ENCODE measurements at places on chromosomes 2 and 18.

DNA sequence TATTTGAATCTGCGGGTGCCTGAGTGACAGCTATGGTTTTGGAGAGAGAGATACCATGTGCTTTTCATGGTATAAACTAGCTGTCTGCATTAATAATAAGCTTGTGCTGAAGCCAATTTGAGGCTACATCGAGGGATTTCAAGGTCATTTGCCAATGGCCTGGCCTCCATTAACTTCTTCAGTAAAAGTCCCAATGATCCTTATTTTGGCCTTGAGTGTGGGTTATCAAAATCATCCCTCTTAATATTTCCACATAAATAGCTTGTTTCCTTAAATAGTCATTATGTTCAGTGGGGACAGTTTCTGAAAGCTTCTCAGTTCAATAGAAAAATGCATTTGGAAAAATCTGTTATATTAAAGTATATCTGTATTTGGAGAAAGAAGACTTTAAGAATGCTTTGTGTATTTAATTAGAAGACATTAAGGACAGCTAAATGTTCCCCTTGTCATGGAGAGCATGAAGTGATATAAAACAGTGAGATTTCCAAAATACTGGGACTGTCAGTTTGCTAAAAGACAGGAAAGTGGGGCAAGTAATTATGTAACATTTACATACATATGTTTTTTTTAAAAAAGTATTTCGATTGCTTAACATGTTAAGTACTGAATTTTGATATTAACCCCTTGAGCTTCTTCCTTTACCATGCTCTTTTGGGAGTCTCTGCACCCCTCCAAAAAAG is 355.5 kb upstream of the ZEB2 start:
- no peak overlapping the region for H3K4me3 ChIP-seq
- no peak for DNase-seq

- DNase-seq: peak; percentile 20
- no peaks in the 10 kb centered on the region for H3K4me1 ChIP-seq
- no peak overlapping the region for H3K4me3 ChIP-seq
- peaks cover 4% of the 10 kb centered on the region for H3K36me3 ChIP-seq
- no peaks in the 10 kb centered on the region for H3K27me3 ChIP-seq
- no peak overlapping the region for H3K27ac ChIP-seq
Observed at GRCh38 chr18:74163019-74163660, 14.8 kb downstream of the TIMM21 start.

DNA sequence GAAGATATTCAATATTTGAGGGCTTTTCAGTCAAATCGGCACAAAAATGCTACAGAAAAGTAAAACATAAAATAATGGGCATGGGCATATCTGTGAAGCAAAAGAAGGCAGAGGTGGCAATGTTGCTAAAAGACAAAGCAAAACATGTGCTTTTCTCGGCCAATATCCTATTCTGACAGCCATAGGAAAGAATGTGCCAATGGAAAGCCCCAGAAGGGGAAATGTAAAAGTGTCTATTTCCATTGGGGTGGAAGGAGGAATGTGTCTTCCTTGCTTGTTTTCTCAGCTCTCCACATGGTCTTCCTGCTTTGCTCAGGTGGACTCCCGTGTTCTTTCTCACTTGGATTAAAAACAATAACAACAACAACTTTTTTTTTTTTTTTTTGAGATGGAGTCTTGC is 13.7 kb upstream of the PER2 start:
- H3K4me3 ChIP-seq: no peak overlapping the region
- no peaks in the 10 kb centered on the region for H3K4me1 ChIP-seq
- DNase-seq: peak; percentile 36
- H3K36me3 ChIP-seq: no peaks in the 10 kb centered on the region

DNA sequence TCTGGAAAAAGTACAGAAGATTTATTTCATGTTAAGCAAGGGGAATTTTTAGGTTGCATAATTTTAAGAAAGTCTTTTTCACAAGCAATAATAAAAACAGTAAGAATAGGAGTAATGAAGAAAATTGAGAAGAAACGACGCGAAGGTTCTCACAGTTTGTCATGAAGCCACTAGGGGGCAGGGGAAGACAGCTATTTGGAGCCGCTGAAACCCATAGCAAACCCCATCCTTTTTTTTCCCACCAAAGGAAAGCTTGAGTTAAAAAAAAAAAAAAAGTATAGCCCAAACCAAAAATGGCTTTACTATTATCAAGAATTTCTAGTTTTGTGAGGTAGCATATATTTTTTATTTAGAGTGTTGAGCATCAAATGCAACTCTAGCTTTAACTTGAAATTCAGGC is 300.9 kb downstream of the PHLPP1 start:
- H3K27me3 ChIP-seq: peaks cover 31% of the 10 kb centered on the region
- DNase-seq: peak; percentile 82
- no peaks in the 10 kb centered on the region for H3K4me1 ChIP-seq
- no peak overlapping the region for H3K27ac ChIP-seq
- no peak overlapping the region for H3K4me3 ChIP-seq

- no peak overlapping the region for H3K4me3 ChIP-seq
- DNase-seq: peak; percentile 75
- peaks cover 26% of the 10 kb centered on the region for H3K4me1 ChIP-seq
- H3K36me3 ChIP-seq: no peaks in the 10 kb centered on the region
Observed at GRCh38 chr2:58042486-58042970, 4.1 kb upstream of the VRK2 start.

DNA sequence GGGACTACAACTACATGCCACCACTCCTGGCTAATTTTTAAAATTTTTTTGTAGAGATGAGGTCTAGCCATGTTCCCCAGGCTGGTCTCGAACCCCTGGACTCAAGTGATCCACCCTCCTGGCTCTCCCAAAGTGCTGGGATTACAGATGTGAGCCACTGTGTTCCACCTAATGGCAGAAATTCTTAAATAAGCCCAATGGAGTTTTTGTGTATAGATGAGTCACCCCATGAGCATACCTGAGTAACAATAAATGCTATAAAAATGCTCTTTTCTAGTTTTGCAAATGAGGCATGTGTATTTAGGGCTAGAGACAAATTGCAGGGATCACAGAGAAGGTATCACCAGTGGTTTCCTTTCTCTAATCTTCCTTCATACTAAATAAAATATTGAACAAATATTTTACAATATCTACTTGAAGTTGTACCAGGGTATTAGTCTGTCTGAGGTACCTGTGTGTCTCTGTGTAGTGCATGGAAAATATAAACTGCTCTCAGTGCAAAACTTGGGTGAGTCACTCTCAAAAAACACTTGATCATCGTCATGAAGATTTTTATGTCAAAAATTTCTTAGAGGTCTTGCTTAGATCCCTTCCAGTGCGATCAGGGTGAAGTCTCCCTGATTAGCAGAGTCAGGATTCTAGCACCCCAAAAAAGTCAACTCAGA is 337.1 kb upstream of the MMADHC start:
- no peaks in the 10 kb centered on the region for H3K36me3 ChIP-seq
- no peaks in the 10 kb centered on the region for H3K27me3 ChIP-seq
- H3K4me1 ChIP-seq: peaks cover 14% of the 10 kb centered on the region
- no peak overlapping the region for H3K4me3 ChIP-seq
- H3K27ac ChIP-seq: peak overlapping the region; percentile 23
- DNase-seq: peak; percentile 36

GRCh38 chr2:28356095-28356911 is 36.4 kb upstream of the FOSL2 start:
- H3K27me3 ChIP-seq: no peaks in the 10 kb centered on the region
- peak; percentile 93 for DNase-seq
- peaks cover 7% of the 10 kb centered on the region for H3K4me1 ChIP-seq
- H3K27ac ChIP-seq: peak overlapping the region; percentile 43
- no peak overlapping the region for H3K4me3 ChIP-seq

GRCh38 chr2:60512641-60513040 is 40.8 kb downstream of the BCL11A start:
- no peaks in the 10 kb centered on the region for H3K36me3 ChIP-seq
- H3K27me3 ChIP-seq: no peaks in the 10 kb centered on the region
- no peak overlapping the region for H3K27ac ChIP-seq
- H3K4me1 ChIP-seq: peaks cover 29% of the 10 kb centered on the region
- DNase-seq: no peak

- no peaks in the 10 kb centered on the region for H3K36me3 ChIP-seq
- H3K4me1 ChIP-seq: no peaks in the 10 kb centered on the region
- no peak for DNase-seq
- no peaks in the 10 kb centered on the region for H3K27me3 ChIP-seq
- H3K27ac ChIP-seq: no peak overlapping the region
- no peak overlapping the region for H3K4me3 ChIP-seq
Observed at GRCh38 chr18:77360315-77361190, 110.9 kb downstream of the GALR1 start.

DNA sequence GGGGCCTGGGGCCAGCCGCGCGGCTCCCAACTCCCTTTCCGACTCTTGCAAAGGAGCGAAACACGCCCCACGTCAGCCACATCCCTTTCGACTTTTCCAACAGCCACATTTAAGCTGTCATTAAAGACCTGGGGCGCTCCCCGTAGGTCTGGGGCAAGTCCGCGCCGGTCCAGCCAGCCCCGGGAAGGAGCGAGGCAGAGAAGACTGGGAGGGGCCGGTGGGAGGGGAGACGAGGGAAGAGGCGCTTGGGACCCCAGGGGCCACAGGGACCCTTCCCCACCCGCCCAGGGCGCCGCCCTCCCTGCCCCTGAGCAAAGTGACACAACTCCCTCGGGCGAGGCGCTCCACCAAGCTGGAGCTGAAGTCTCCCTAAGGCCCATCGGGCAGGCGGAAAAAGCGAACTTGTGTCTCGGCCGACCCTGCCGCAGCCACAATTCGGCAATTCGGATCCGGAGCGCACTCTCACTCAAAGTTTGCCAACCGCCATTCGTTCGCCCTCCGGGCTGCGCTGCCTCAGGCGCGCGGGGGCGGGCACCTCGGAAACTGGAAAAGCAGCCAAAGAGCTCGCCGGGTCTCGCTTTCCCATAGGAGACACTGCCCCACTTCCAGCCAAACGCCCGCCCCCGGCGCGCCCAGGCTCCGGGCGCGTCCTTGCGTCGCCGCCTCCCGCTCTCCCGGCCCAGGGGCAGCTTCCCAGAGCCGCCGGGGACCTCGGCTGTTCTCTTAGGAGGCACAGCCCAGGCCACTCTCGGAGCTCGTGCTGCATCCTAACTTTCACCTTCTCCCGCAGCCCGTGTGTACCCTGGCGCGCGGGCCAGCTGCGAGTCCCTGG is 1.1 kb upstream of the KCTD1 start:
- H3K27ac ChIP-seq: peak overlapping the region; percentile 31
- no peaks in the 10 kb centered on the region for H3K36me3 ChIP-seq
- H3K27me3 ChIP-seq: peaks cover 22% of the 10 kb centered on the region
- H3K4me3 ChIP-seq: peak overlapping the region; percentile 92
- H3K4me1 ChIP-seq: peaks cover 15% of the 10 kb centered on the region
- peak; percentile 81 for DNase-seq

- no peaks in the 10 kb centered on the region for H3K36me3 ChIP-seq
- no peak overlapping the region for H3K4me3 ChIP-seq
- DNase-seq: no peak
Observed at GRCh38 chr2:44889096-44889495, 52.4 kb upstream of the SIX3 start.

- H3K4me3 ChIP-seq: no peak overlapping the region
- H3K4me1 ChIP-seq: peaks cover 34% of the 10 kb centered on the region
- no peaks in the 10 kb centered on the region for H3K36me3 ChIP-seq
- no peaks in the 10 kb centered on the region for H3K27me3 ChIP-seq
Observed at GRCh38 chr2:9560628-9561027, 5.0 kb upstream of the ADAM17 start.

DNA sequence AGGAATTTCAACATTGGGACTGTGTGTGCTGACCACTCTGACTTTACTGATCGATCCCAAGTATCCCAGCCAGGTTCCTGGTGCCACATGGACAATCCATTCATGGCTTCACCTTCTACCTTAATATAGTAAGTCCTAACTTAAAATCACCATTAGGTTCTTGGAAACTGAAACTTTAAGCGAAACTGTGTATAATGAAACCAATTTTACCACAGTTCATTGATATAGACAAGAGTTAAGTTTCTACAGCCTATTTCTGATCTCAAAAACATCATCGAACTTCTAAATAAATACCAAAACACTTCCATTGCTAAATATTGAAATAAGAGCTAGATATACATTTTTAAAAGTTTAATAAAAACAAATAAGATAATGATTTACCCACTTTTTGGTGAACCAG is 4.4 kb upstream of the EXOC6B start:
- peaks cover 19% of the 10 kb centered on the region for H3K27me3 ChIP-seq
- H3K4me3 ChIP-seq: no peak overlapping the region

- no peaks in the 10 kb centered on the region for H3K27me3 ChIP-seq
- peaks cover 27% of the 10 kb centered on the region for H3K4me1 ChIP-seq
- H3K27ac ChIP-seq: 0 out of 2 replicates have a peak overlapping the region, but pooled peaks have one; percentile 8
Observed at GRCh38 chr2:227655454-227655853, 11.2 kb upstream of the SCYGR5 start.

DNA sequence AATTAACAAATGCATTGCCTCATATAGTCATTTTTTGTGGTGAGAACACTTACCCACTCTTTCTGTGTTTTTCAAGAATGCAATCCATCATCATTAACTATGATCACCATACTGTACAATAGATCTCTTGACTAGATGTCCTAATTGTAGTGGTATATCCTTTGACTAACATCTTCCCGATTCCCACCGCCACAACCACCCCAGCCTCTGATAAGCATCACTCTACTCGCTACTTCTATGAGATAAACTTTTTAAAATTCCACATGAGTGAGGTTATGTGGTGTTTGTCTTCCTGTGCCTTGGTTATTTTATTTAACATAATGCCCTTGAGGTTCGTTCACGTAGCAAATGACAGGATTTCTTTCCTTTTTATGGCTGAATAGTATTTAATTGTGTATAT is 6.6 kb downstream of the VWA3B start:
- H3K4me3 ChIP-seq: no peak overlapping the region
- H3K27ac ChIP-seq: no peak overlapping the region
- H3K27me3 ChIP-seq: peaks cover 15% of the 10 kb centered on the region
- H3K36me3 ChIP-seq: no peaks in the 10 kb centered on the region

DNA sequence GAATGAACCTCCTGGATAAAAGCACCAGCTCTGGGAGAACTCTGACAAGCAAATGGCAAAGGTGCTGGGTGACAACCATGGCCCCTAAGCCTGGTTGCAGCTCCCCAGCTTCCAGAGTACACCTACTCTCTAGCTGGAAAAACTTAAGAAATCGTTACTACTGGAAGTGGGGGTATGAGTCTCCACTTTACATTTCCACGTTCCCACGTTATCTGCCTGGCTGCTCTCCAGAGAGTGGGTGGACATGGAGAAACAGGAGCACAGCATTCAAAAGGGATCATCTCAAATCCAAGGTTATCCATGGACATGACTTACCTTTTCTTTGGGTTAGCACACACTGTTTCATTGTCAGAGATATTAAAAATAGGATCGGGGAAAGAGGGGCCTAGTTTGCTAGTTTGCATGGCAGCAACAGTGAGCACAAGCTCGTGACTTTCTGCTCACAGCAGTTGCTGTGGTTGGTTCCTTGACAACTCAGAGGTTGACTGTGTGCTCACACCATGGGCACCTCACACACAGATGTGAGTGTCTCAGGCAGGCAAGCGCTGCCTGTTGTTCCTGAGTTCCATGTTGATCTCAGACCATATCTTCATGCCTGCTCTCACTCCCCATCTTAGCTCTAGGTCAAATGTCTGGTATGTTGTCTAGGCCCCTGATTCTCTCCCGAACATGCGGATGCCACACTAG is 32.5 kb downstream of the PTPN18 start:
- H3K27me3 ChIP-seq: no peaks in the 10 kb centered on the region
- H3K4me3 ChIP-seq: no peak overlapping the region
- no peak for DNase-seq
- H3K4me1 ChIP-seq: peaks cover 6% of the 10 kb centered on the region
- no peak overlapping the region for H3K27ac ChIP-seq
